ENCODE measurements at places on chromosomes 3 and 15.
A peak's percentile ranks its signal among the peaks of the same experiment; 100 is the strongest.

DNA sequence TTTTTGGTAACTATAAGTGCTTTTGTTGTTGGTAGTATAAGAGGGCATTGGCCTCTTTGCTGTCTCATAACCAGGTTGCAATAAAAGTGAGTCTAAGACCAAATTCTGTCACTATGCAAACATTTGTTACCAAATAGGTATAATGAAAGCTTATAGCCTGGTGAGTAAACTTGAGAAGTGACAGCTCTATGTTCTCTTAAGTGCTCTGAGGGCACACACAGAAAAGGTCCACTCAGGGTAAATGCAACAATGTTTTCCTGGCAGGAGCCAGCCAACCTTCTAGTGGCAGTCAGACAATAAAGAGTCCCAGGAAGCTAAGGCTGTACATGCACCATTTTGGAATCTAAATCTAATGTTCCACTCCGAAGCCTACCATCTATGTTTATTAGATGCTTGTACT is 262.1 kb upstream of the TGFBR2 start:
- no peak for DNase-seq

DNA sequence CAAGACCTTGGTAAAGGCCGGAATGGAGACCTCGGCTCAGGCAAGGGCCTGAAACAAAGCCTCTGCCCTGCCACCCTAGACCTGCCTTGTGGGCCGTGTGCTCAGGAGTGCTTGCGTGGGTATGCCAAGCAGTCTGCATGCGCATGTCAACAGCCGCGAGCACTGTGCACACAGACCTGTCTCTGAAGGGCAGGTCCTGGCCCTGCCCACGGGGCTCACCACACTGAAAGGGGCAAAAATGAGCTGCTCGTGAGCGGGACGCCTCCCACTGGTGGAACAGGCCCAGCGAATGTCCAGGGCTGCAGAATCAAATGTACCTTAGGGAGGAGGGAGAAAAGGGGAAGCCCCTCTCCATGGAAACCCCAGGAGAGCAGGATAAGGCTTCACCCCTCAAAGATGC is 44.3 kb upstream of the FGD5 start:
- DNase-seq: no peak

DNA sequence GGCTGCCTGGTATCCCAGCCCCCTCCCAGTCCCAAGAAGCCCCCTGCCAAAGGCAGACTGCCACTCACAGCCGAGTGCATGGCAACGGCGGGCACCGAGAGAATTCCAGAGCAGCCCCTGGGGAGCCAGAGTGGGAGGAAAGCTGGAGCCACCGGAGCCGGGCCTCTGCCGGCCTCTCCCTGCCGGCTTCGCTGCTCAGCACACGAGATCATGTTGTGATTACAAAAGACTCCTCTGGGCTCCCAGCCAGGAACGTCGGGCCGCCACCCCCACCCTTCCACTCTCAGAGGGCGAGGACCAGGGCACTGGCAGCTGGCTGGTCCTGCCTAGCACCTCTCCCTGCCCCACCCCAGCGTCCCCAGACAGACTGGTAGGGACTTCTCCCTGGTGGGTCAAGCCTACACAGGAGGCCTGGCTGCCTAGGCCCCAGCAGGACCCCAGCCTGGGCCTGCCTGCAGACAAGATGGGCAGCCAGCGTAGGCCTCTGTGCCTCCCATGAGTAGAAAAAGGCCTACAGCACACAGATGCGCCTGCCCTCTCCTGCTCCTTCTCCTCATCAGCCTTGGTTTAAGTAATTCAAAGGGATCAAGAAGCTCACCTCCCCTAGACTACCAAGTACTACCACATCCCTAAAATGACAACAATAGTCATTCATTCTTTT is at the start of gene CCDC9B:
Gene CCDC9B, minus strand, starts transcription at position 200 of the 661 bp plus-strand sequence. Its CDS starts 120 bp downstream, at position 80.
- no peak for DNase-seq

DNA sequence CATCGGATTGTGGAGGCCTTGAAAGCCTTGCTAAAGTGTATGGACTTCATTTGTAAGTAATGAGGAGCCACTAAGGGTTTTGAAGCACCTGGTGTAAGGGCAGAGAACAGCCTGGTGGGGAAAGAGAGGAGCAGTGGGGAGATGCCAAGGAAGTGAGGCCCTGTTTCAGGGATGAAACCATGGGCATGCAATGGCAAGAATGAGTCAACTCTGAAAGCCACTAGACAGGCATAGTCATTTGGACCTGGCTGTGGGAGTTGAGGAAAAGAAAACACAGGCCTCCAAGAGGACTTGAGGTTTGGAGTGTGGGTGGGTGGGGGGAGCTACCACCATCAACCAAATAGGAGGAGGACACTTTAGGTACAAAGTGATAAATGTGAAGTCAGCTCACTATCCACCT is 7.6 kb downstream of the XCR1 start:
- peak; percentile 3 for DNase-seq

- no peak for DNase-seq
Observed at GRCh38 chr3:111084911-111085310, 13.3 kb downstream of the NECTIN3 start.

GRCh38 chr15:75713338-75713895 is 769 bp upstream of the CSPG4 start:
- DNase-seq: no peak

DNA sequence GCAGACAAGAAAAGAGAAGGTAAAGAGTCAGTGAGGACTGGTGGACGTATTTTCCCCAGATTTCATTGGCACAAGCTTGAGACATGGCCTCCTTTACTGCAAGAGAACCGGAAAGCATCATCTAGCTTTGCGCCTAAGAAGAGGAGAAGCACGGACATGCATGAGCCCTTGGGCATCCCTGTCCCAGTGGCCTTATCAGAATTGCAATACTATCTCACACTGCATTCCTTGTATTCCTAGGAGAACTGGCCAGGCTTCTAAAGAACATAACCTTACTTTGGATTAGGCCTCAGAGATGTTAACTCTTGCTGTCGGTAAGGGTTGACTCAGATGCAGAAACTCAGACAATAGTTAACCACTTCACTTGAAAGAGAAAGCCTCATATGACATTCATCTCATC is 229.5 kb upstream of the PRICKLE2 start:
- no peak for DNase-seq

- DNase-seq: no peak
Observed at GRCh38 chr3:136249091-136249490, 1.0 kb upstream of the PCCB start.

GRCh38 chr15:29107971-29108645 is 161.5 kb downstream of the NSMCE3 start:
- DNase-seq: no peak

- DNase-seq: no peak
Observed at GRCh38 chr3:13932578-13933295, 52.9 kb upstream of the WNT7A start.

GRCh38 chr3:88742106-88742505 is 365.3 kb upstream of the EPHA3 start:
- no peak for DNase-seq

GRCh38 chr3:141960731-141961130 is 84.3 kb downstream of the ATP1B3 start:
- DNase-seq: no peak

- DNase-seq: no peak
Observed at GRCh38 chr3:9295007-9295406, 45.6 kb upstream of the SRGAP3 start.

- DNase-seq: no peak
Observed at GRCh38 chr3:132507657-132508056, 89.4 kb upstream of the ACKR4 start.

GRCh38 chr3:9703736-9704346 is at the start of gene CPNE9:
Gene CPNE9 (plus strand): TSS chr3:9703833. CDS start chr3:9703997, 164 bp downstream.
- DNase-seq: no peak

- no peak for DNase-seq
Observed at GRCh38 chr3:122021811-122022401, at the start of gene ILDR1. Gene ILDR1 (minus strand): TSS chr3:122022247. CDS start chr3:122022077, 170 bp downstream.

GRCh38 chr3:148642616-148643015 is 55.1 kb upstream of the AGTR1 start:
- no peak for DNase-seq

DNA sequence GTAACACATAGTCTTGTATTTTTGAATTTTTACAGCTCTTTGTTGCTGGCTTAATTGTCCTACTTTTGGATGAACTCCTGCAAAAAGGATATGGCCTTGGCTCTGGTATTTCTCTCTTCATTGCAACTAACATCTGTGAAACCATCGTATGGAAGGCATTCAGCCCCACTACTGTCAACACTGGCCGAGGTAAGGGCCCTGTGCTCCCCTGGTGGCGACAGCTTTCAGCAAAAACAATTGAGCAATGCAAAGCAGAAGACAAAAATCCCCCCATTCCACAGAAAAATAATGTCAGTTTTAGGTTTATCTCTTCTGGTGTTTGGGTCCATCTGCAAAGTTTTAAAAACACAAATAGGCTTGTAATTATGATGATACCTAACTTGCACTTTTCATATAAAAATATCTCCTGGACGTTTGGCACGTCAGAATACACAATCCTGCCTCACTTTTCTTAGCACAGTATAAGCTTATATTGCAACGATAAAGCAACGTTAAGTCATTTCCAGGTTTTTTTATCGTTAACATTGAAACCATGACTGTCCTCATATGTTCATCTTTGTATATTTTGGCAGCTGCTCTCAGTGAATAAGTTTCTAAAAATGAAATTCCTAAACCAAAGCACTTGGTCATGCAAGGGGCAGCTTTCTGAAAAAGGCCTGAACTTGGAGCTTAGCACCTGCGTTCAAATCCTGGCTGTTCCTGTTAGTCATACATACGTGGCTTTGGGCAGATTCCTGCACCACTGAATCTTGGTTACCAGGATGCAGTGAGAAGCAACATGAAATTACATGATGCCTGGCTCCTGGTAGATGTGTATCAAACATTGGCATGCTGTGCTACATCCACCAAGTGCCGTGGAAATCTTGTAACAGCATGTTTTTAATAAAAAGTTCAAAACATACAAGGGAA is 8.5 kb downstream of the SEC61A1 start:
- no peak for DNase-seq

- no peak for DNase-seq
Observed at GRCh38 chr15:41789236-41789635, 15.0 kb downstream of the MAPKBP1 start.

- DNase-seq: no peak
Observed at GRCh38 chr3:147538034-147538433, 128.9 kb downstream of the ZIC1 start.

DNA sequence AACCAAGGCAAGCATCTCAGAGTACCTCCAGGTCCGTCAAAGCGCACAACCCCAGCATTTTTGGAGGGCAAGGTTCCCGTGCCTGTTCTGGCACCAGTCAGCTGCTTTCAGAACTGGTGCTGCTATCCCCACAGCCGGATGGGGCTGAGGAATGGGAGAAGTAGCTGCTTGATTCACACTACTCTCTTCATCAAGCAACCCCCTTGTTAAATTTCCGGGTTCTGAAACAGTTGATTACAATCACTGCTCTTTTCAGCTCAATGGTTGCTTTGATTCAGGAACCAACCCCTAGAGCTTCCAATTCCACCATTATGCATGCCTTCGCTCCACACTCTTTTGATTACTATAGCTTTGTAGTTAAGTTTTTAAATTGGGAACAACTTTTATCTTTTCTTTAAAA is 12.3 kb upstream of the UBA7 start:
- DNase-seq: no peak
